Activated T-helper 1 cell treated with anti-CD3 and anti-CD28 coated beads, Interleukin-12 subunit alpha, Interleukin-12 subunit beta, Interleukin-2, Interleukin-4 antibody, amounts not matched to agents 30 ng/mL and 10 ng/mL and 1 ng/mL, durations not matched to agents 14 hours and 24 hours and 36 hours (primary cell): ENCODE measurements at places on chromosomes 12 and 14.
A peak's percentile ranks its signal among the peaks of the same experiment; 100 is the strongest.

GRCh38 chr14:92902191-92902590, 20.8 kb upstream of the CHGA start:
- DNase-seq = no peak

- no peak for DNase-seq
Observed at GRCh38 chr12:131917139-131917710, 11.9 kb upstream of the PUS1 start.

GRCh38 chr12:57151741-57152630, 4.6 kb upstream of the LRP1-AS start:
- DNase-seq = no peak

DNA sequence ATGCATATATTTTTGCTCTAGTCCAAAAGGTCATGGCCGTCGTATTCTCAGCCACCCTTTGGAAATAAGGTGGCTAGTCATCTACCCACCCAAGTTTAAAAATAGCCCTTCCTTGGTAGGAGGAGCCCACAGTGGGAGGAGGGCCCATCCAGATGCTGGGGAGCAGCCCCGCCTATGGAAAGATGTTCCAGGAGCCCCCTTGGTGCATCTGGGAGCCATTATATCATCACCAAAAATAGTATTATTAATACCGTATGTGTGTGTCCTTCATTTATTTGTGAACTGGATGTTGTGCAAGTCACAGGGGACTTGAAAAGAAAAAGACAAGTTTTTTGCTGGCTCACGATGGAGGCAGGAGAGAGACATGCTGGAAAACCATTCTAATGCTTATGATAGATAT, 34.0 kb downstream of the EMP1 start:
- DNase-seq = no peak

DNA sequence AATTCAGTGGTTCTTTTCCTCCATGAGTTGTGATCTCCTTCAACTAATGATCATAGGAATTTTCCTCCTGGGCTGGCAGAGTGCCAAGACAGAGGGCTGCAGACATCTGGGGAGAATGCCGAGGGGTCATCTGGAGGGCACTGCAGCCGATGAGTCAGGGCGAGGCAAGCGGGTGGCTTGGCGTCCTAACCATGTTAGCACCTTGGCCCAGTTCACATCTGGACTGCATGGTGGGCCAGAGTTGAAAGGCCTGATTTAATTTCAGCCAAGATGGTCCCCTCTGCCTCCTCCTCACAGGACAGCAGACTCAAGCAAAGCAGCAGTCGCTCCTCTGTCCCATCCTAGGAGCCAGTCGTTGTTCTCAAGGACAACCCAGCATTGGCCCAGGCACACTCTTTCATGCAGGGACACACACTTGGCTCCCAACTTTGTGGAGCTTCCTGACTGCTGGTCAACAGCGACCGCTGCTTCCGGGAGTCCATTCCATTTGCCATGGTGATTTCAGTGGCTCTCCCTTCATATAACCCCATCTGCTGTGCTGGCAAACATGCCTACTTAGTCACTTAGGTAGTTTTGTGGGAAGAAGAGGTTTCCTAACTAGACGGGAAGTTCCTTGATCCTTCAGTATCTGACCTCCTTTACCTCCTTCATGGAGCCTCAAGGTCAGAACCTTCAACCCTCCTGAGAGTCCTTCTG, 161.8 kb downstream of the TTC8 start:
- DNase-seq = no peak

- DNase-seq = no peak
Observed at GRCh38 chr12:122072031-122072970, 6.3 kb upstream of the MLXIP start.

DNA sequence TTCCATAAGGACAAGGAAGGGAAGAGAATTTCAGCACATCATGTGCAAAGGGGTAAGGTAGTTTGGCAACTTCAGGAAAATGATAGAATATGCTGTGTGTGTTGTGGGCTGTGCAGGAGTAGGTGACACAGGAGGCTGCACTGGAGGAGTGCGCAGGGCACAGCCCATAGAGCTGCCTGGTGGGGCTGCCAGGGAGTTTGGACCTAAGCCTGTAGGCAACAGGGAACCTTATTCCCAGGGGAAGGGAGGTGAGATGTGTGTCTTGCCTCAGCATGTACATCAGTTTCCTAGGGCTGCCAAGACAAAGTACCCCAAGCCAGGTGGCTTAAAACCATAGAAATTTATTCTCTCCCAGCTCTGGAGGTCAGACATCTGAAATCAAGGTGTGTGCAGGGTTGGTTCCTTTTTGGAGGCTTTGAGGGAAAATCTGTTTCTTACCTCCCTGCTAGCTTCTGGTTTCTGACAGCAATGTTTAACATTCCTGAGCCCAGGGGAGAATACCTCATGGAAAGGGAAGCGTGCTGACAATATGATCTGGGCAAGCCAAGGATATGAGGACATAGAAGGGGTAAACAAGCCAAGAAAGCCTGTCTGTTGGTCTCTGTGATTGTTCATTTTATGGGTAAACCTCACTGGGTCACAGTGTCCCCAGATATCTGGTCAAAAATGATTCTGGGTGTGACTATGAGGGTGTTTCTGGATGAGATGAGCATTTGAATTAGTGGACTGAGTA, 174.0 kb upstream of the NTF3 start:
- no peak for DNase-seq

DNA sequence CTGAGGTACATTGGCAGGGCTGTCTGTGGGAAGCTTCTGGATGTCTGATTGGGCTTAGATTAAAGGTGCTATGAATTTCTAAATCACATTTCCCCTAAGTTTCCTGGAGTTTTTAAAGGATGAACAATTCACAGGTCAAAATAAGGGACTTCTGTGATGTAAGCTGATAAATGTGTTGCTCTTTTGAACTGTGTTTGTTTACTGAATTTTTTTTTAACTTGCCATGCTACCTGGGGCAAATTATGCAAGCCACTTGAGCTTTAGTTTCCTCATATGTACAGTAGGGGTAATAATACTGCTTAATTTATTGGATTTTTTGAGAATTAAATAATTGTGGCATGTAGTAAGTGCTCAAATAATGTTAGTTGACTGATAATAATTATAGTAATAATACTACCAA, 52.8 kb upstream of the CCDC91 start:
- DNase-seq = no peak

DNA sequence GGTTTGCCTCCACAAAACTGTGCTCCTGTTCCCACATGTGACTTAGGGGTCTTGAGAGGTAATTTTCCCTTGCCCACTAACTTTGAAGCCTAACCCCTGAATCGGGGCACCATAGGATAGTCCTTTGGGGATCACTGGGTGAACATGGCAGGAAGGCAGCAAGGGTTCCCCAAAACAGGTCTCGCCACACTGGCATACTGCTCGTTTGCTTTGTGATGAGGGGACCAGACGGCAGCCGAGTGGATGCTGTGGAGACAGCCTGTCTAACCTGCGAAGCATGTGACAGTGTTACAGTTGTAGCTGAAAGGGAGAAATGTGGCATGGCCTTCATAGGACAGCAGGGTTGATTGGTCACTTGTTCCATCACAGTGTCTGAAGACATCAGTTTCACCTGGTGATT, 42.4 kb downstream of the UBE3B start:
- DNase-seq = no peak

- DNase-seq = no peak
Observed at GRCh38 chr12:24950231-24950834, 1.4 kb upstream of the BCAT1 start.

- DNase-seq = no peak
Observed at GRCh38 chr14:105197211-105197641, 16.1 kb upstream of the NUDT14 start.

- no peak for DNase-seq
Observed at GRCh38 chr12:124378926-124379325, 84.0 kb downstream of the RFLNA start.

GRCh38 chr12:99746538-99746937, 99.0 kb downstream of the GARIN6 start:
- DNase-seq = no peak

DNA sequence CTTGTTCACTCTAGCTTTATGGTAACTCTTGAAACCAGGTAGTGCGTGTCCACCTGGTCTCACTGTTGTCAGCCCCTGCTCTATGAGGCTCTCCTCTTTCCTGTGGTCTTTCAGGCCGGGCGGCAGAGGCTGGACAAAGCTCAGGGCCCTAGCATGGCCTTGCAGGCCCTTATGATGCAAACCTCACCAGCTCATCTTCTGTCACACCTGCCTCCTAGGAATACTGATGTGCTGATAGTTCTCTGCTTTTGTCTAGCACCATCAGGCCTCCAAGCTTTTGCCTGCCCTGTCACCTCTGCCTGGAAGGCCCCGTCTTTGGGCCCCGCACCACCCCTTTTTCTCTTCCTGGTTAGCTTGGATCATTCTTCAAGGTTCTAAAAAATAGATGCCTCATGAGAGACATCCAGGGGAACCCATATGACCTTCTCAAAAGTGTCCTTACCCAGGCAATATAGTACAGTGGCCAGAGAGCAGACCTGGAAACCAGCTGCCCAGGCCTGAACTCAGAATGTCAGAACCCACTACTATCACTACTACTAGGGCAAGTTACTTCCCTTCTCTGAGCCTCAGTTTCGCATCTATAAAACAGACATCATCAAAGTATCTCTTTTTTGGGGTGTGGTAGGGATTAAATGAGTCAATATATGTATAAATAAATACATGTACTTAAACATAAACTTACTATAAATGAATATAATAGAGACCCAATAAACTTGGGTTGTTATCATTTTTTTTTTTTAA, 91.7 kb downstream of the ZFP36L1 start:
- DNase-seq = no peak

DNA sequence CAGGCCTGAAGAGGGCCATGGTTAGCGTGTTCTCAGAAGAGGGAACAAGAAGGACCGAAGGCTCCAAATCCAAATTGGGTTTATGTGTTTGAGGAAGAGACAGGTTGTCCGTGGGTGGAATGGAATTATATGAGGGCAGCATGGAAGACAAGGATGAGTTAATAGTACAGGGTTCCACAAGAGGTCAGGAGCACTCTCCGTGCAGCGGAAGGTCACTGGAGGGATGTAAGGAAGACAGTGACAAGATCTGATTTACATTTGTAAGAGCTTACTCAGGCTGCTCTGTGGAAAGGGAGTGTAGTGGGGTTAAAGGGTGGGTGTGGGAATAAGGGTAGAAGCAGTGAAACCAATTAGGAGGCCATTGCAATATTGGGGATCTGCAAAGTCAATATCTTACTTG, 97.0 kb downstream of the TPH2 start:
- no peak for DNase-seq

GRCh38 chr14:89185919-89186855, 230.8 kb downstream of the FOXN3 start:
- DNase-seq = no peak

DNA sequence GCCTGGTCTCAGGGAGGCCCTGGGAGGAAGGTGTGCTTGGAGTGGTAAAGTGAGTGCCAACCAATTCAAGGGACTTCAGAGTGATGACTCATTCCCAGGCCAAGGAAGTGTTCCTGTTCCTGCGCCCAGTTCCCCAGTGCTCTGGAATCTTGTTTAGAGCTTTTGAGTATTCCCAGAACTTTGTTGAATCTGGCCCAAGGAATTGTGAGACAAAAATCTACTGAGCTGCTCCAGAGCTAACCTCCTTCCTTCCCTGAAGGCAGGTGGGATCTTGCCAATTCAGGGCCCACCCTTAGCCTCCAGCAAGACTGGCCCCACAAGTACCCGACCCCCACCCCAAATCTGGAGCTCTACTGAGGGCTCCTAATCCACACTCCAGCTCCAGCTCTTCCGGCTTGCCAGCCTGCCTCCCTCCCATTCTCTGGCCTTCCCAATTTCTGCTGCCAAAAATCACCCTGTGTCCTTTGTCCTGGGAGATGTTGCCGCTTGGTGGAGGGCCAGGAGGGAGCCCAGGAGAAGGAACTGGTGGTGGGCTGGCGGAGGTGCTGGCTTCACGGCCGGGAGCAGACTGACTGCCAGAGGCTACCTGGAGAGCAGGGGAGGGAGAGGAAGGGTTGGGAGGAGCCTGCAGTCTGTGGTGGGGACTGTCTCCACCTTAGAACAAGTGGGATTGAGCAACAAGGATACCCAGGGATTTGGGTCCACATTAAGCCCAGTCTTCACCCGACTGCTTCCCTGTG, 2.0 kb upstream of the ATN1 start:
- no peak for DNase-seq

GRCh38 chr12:131721548-131721947, 10.7 kb downstream of the SFSWAP start:
- no peak for DNase-seq

DNA sequence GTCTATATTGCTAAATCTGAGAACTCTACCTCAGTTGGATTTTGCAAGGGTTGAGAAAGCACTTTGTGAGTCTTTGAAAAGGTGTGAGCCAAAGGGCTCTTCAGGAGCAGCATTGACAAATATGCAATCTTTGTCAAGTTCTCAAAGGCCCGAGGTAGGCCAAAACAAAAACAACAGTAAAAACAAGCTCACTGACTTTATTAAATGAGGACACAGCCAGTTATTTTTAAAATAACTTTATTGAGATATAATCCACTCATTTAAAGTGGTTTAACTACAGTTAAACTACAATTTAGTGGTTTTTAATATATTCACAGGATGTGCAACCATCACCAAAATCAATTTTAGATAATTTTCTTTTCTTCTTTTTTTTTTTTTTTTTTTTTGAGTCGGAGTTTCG, 2.0 kb upstream of the CREBL2 start:
- DNase-seq = no peak

- DNase-seq = no peak
Observed at GRCh38 chr12:120751389-120751788, 25.8 kb downstream of the ACADS start.

GRCh38 chr14:68564826-68565759, 227.8 kb downstream of the ZFP36L1 start:
- peak; percentile 2 for DNase-seq

DNA sequence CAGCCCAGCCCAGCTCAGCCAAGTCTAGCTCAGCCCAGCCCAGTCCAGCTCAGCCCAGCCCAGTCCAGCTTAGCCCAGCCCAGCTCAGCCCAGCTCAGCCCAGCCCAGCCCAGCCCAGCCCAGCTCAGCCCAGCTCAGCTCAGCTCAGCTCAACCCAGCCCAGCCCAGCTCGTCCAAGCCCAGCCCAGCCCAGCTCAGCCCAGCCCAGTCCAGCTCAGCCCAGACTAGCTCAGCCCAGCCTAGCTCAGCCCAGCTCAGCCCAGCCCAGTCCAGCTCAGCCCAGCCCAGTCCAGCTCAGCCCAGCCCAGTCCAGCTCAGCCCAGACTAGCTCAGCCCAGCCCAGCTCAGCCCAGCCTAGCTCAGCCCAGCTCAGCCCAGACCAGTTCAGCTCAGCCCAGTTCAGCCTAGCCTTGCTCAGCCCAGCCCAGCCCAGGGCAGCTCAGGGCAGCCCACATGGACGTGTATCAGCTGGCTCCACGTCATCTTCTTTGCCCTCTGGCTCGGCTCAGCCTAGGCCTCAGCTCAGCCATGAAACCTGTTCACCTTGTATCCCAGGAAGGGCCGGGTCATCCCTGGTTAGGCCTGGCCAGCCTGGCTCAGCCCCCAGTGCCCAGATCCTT, 185.6 kb downstream of the TMEM121 start:
- DNase-seq = no peak

DNA sequence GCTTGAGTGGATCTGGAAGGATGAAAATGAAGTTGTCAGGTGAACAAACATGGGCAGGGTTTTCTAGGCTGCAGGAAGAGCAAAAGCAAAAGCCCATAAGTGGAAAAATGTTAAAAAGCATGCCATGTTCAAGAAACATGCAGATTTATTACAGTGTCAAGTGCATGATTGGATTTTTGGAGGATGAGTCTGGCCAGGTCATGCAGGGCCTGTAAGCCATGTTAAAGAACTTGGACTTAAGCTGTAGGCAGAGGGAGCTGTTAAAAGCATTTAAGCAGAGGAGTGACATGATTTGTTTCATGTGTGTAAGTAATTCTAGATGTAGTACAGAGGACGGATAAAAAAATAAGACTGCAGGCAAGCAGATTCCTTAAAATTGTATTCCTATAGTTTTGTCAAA, 16.3 kb upstream of the SINHCAF start:
- no peak for DNase-seq
